ENCODE measurements at places on chromosomes 5 and 9.

- no peak for DNase-seq
Observed at GRCh38 chr5:138996120-138996519, 121.0 kb upstream of the LRRTM2 start.

GRCh38 chr5:105530716-105531261 is 1968.2 kb upstream of the NUDT12 start:
- DNase-seq: no peak

- no peak for DNase-seq
Observed at GRCh38 chr9:21381448-21382339, 3.5 kb downstream of the IFNA2 start.

- DNase-seq: no peak
Observed at GRCh38 chr9:93546356-93546755, 30.0 kb upstream of the PHF2 start.

GRCh38 chr5:66987126-66987525 is 209.5 kb downstream of the CD180 start:
- DNase-seq: no peak

DNA sequence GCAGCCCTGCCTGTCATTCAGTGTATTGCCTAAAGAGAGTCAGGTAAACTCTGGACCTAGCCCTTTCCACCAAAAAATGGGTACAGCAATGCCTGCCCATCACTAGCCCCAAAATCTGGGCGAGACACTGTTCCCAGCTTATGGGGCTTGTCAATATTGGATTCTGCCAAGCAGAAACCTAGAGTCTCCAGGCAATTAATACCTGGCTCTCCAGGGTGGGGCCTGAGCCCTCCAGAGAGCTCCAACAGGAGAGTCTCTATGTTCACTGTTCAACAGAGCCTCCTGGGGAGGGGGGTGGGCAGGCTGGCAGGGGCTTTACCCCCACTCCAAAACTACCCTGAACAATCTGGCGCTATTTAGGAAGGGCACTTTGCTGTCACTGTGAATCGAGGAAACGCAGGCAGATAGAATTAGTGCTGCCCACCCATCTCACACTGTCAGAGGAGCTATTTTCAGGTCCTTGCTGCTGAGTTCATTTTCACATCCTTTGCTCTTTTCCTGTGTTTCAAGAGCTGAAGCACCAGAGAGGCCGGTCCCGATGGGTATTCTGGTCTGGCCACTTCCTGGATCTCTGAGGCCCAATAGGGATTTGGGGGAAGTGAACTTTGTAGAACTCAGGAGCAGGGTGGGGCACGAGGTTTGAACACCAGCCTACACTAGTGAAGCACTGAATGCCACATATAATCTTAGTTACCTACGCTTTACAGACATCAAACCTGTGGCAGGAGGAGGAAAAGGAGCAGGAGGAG is 121.8 kb downstream of the C5orf15 start:
- DNase-seq: no peak

- DNase-seq: no peak
Observed at GRCh38 chr9:109171926-109172325, 4.9 kb upstream of the FRRS1L start.

DNA sequence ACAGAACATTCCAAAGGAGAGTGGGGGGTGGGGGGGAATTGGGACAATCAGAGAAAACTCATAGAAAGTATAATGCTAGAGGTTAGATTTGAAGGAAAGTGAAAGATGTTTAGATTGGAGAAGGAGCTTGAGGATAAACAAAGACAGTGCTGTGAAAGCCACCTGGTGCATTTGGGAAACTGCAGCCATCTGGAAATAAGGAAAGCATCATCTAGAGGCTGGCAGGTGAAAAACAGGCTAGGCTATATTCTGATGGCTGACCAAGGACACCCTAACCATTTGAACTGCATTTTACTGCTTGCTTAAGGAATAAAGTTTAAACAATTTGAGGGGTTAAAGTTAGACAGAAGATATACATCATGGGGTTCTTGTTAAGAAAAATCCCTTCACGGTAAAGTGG is 296.4 kb downstream of the CETN3 start:
- DNase-seq: no peak
